ENCODE measurements at places on chromosomes 2 and 18.

GRCh38 chr2:223090039-223090438, 38.0 kb downstream of the KCNE4 start:
- no peak for DNase-seq

GRCh38 chr18:57792631-57793301, 10.3 kb downstream of the ATP8B1 start:
- DNase-seq: no peak

DNA sequence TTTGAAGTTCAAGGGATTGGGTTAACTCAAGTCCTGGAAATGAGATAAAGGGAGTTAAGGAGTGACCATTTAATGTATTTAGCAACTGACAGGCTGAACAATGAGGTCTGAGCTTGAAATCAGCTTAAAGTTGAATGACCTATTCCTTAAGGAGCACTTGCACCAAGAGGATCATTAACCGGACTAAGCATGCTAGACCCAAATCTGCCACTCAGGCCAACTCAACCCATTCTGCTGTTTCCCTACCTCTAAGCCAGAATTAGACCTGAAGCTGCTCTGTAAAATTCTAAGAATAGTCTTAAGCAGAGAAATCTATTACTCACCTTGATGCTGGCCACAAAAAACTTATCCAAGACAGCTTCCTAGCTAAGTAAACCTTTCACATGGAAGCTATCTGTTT, 59.8 kb downstream of the SPRED2 start:
- no peak for DNase-seq

GRCh38 chr2:224885836-224886547, 156.3 kb downstream of the DOCK10 start:
- DNase-seq: no peak

- no peak for DNase-seq
Measured at GRCh38 chr2:164014068-164014731, 278.4 kb upstream of the FIGN start.

- DNase-seq: no peak
Measured at GRCh38 chr2:225697936-225698335, 298.4 kb downstream of the NYAP2 start.

- DNase-seq: no peak
Measured at GRCh38 chr2:160292225-160292624, 92.2 kb upstream of the ITGB6 start.
